ENCODE measurements at places on chromosomes 1 and 21.
A peak's percentile ranks its signal among the peaks of the same experiment; 100 is the strongest.

DNA sequence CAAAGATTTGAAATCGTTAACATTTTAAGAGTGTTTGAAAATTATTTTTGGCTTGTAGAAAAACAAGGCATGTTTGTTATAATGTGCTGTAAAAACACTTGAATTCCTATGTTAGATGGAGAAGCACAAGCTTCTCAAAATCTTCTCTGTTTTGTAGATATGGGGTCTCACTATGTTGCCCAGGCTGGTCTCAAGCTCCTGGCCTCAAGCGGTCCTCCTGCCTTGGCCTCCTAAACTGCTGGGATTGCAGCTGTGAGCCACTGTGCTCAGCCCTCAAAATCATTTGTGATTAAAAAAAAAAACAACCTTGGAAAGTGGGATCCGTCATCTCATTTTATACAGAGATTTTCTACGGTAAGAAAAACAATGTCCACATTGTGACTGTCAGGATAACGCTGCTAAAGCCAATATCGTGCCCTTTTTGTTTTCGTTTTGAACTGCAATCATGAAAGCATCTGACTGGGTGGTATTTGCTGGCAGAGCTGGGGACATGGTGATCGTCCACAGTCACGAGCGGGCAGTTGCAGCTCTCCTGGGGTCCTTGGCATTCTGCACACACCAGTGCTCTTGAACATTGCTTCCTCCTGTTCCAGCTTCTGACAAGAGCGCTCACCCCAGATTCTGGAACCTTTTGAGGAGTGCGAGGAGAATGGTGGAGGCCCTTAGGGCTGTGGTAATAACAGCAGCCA, 112.5 kb downstream of the PGBD5 start:
- DNase-seq: no peak

DNA sequence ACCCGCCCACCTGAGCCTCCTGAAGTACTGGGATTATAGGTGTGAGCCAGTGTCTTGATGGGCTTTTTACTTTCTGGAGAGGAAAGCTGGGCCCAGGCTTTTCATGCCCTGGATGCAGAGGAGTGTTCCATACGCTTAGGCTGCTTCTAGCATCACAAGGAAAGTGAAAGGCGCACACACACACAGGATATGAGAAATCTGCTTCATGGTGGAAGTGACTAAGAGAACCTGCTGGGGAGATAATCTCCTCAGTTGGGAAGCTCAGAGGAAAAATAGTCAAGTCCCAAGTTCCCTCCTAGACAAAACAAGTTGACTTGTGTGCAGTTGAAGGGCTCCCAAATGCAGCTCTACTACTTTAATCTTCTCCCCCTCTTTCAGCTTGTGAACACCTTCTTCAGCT, 2.2 kb downstream of the NUDC start:
- DNase-seq: no peak

- no peak for DNase-seq
Observed at GRCh38 chr21:45015469-45015860, 58.9 kb upstream of the ADARB1 start.

DNA sequence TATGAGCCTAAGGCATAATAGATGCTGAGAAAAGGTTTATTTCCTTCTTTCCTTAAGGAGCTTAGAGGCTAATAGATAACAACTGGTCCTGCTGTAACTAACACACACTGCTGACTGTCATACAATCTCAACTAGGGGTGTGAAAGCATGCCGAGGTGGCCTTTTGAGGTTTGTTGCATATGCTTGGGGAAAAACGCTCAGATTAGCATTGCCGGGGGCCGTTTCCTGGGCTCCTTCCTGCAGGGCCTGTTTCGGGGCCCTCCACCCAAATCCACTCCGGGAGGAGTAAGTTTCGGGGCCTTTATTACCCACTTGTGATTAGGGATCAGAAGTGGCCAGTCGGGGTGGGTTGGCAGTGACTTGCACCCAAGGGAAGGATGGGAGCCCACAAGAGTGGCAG, 27.2 kb upstream of the RCSD1 start:
- no peak for DNase-seq

- no peak for DNase-seq
Observed at GRCh38 chr1:241947354-241947753, 10.2 kb upstream of the BECN2 start.

DNA sequence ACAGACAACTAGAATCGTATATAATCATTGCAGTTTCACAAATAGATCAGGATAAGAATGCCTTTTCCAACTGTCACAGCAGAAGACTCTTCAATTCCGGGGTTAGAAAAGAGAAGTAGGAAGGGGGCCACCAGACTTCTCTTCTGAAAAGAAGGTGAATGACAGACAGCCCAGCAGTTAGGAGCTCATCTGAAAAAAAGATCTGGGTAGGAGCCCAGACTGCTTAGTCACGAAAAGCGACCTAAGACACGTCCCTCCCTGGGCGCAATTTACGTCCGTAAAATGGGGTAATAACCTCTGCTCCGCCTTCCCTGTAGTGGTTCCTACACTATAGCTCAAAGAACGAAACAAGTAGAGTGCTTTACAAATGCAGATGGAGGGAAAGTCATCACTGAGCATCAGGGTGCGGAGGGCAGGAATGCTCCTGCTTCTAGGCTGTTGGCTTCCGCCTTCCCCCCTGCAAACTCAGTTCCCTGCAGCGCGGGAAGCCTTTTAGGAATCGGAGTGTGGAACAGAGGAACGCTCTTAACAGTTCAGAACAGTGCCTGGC, 582 bp downstream of the ORC1 start:
- DNase-seq: peak; percentile 41

DNA sequence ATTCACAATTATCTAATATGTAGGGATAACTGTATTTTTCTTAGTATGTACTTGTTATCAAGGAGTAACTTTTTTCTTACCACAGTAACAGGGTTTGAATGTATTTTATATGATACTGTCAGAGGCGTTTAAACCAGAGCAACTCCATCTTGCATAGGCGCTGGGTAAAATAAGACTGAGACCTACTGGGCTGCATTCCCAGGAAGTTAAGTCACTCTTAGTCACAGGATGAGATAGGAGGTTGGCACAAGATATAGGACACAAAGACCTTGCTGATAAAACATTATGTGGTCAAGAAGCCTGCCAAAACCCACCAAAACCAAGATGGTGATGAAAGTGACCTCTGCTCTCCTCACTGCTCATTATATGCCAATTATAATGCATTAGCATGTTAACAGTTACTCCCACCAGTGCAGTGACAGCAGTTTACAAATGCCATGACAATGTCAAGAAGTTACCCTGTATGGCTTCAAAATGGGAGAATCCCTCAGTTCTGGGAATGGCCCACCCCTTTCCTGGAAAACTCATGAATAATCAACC, 64.8 kb downstream of the RPE65 start:
- no peak for DNase-seq

- no peak for DNase-seq
Observed at GRCh38 chr1:109065137-109065536, 10.7 kb downstream of the TAF13 start.
